ENCODE measurements at places on chromosomes 7 and 10.

DNA sequence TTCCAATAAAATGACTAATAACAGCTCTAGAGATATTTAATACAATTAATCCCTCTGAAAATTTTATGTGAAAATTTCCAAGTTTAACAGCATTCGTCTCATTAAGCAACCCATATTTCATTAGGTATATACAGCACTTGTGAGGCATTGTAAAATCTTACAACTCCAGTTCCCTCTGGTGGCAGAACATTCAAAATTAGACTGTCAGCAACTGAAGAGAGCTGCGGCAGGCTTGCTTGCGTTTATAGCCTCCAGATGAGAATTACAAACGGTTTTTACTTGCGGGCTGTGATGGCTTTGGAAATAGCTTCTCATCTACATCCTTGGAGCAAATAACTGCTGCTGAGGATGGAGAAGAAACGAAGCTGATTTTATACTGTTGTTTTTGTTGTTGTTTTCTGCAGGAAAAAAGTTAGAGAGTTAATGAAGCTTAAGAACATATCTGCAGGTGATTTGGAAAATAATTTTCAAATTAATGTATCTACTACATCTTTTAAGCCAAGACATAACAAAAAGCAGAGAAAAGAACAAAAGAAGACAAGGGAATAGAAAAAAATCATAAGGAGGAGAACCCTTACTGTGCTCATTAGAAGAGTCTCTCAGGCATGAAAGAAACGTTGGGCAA, 171.3 kb downstream of the MAGI2 start:
- DNase-seq, result peak; percentile 87

DNA sequence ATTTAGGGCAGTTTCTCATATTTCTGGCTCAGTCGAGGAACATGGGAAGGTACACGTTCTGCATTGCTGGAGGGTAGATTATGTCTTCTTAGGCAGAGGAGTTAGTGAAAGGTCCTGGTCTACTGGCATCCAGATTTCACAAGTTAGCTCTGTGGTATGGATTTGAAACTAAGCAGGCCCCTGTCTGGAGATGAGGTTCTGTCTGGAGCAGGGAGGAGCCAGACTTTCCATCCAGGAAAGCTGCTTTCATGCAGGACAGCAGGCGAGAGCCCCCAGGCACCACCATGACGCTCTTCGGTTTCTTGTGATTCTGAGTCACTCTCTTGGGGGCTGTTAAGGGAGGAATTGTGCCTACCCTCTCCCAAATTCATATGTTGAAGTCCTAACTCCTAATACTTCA, 184.3 kb downstream of the KIAA1217 start:
- DNase-seq, result peak; percentile 28

GRCh38 chr7:84474436-84474835, 279.8 kb upstream of the SEMA3A start:
- DNase-seq, result no peak

GRCh38 chr7:113142385-113143119, 24.2 kb upstream of the SMIM30 start:
- no peak for DNase-seq

GRCh38 chr7:37706804-37707203, 23.2 kb downstream of the GPR141 start:
- no peak for DNase-seq

GRCh38 chr7:87628780-87629569, 777 bp downstream of the RUNDC3B start:
- DNase-seq, result no peak

DNA sequence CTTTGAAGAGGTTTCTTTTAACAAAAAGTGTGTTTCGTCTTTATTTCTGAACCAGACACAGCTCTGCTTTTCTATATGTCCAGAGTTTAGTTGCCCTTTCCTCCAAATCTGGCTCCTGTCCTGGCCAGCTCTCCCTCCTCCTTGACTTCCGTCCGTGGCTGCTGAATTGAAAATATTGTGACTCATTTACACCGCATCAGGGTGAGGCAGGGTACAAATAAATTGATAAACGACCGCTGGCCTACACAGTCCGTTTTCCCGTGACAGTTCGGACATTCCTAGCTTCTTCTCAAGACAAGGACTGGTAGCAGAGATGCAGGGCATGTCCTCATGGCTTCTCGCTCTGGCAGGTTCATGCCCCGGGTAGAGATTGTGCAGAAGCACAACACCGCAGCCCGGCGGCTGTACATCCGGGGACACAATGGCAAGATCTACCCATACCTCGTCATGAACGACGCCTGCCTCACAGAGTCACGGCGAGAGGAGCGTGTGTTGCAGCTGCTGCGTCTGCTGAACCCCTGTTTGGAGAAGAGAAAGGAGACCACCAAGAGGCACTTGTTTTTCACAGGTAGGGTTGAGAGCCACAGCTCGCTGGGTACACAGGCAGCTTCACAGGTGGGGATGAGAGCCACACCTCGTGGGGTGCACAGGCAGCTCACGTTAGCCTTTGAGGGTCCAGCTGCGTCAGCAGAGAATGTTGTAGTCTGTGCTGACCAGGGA, 126.6 kb downstream of the TRRAP start:
- DNase-seq, result no peak

- DNase-seq, result no peak
Observed at GRCh38 chr10:20746856-20747255, 150.3 kb downstream of the NEBL start.

- no peak for DNase-seq
Observed at GRCh38 chr7:159137906-159138305, 6.8 kb downstream of the VIPR2 start.

- DNase-seq, result peak; percentile 25
Observed at GRCh38 chr7:35792873-35793489, 7.9 kb upstream of the SEPTIN7 start.

DNA sequence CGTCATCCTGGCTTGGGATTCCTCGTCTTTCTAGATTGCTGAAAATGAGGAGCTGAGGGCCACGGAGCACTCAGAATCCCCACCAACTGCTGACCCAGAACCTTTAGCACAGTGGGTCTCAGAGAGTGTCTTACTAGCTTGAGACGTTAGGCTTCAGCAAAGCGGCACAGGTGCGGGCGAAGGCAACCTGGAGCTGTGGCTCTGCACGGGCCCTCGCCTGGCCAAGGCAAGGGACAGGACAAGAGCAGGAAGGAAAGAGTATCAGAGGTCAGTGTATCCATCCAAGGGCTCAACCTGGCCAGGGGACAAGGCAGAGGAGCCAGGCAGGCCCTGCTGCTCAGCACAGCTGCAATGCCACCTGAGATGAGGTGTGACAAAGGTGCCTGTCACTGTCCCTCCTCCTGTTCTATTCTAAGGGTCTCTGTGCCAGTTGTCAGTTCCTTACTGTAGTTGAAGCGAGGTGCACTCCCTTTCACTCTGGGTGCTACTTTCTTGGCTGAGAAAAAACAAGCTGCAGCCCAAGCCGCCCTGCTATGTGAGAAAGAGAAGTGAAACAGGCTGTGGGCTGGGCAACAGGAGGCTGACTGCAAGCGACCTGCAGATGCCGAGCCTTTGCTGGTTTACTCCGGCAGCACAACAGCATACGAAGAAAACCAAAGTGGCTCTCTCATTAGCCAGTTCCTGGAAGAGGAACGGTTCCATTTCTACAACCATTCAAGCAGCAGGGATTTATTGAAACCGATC, 33.3 kb upstream of the KDM7A start:
- no peak for DNase-seq

GRCh38 chr10:20200758-20201157, 384.5 kb downstream of the PLXDC2 start:
- no peak for DNase-seq

DNA sequence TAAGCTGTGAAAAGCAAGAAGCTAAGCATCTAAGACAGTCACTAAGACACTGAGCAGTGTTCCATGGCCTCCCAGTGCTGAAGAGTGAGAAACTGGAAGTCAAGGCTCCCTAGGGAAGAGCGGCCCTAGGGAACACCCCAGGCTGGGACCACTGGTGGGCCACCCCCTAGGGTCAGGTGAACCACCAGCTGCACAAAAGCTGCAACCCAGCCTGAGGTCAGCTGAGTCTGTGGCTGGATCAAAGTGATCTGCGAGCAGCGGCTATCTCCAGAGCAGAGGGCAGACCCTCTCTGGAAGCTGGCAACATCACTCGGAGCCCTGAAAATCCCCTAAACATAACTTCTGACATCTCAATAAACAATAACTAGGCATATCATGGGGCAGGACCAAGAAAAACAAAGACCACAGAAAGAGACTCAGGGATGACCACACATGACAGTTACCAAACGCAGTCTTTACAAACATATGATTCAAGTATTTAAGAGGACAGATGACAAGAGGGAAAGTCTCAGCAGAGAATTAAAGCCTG, 125.8 kb downstream of the DLG5 start:
- no peak for DNase-seq

GRCh38 chr10:60846173-60846572, 67.9 kb downstream of the CDK1 start:
- peak; percentile 58 for DNase-seq

DNA sequence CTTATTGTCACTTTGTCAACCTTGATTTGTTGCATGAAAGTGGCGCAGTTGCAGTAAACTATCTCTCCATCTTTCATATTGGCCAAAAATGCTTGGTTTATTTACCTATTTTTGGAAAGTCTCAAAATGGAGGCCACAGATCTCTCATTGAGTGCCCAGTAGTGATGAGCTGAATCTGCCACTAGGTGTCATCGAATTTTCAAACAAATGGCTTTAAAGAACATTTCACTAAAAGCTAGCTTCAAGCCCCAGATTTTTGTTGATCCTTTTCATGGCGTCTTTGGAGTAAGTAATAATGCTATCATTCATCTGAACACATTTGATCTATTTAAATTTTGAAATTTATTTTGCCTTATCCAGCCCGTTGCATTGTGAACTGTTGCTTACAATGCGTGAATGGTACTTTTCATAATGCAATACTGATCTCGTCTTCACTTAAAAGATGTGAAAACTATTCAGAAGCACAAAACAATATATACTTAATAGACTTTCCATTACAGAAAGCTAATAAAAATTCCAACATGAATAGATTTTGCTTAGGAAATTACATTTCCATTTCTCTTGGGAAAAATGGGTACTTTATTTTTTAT, 236.2 kb downstream of the DNAJB9 start:
- DNase-seq, result peak; percentile 50

GRCh38 chr7:128865303-128865702, 2.6 kb downstream of the ATP6V1F start:
- no peak for DNase-seq

DNA sequence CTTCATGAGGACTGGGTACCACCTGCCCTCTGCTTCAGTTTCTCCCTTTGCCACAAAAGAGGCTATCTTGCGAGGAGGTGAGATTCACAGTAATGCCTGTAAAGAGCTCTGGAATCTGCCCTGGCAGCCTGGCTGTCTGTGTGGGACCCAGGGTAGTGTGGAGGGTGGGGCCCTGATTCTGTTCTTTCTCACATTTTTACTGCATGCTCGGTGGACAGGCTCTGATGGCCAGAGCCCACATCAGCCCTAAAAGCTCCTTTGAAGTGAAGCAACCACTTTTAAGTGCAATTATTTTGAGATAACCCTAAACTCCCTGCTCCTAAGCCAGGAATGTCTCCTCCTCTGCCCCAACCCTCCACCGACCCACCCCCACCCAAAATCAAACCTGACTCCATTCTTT, 92.1 kb upstream of the PODXL start:
- no peak for DNase-seq

- DNase-seq, result peak; percentile 32
Observed at GRCh38 chr7:30041526-30042269, 13.5 kb downstream of the PLEKHA8 start.

DNA sequence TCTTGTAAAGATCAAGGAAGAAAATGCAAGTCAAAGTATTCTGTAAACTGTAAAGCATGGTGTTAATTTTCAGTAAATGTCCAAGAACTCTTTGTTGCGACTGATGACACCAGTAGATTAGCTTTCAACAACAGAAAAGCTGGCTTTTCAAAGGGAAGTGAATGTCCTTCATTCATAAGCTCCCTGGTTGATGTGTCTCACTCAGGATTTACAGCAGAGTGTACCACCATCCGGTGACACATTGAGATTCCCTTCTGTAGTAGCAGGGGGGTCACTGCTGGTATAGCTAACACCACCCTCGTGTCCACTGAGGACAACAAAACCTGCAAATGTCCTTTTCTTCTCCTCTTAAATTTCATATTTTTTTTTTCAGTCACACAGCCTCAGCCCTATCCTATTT, 253.4 kb downstream of the SORCS1 start:
- DNase-seq, result no peak

GRCh38 chr10:47061776-47062175, 150.5 kb downstream of the PTPN20 start:
- no peak for DNase-seq

- peak; percentile 49 for DNase-seq
Observed at GRCh38 chr10:24513155-24513554, 210.5 kb downstream of the ARHGAP21 start.

Data from fibroblast of upper back skin (primary cell).